GM23338 (cell line): ENCODE measurements at places on chromosomes 1 and 21. TPM values are rescaled to one million over a fixed set of nuclear protein-coding genes. Genes with fewer than 3 reads are reported as not detected.

Gene PSRC1
- polyA plus RNA-seq: 51.4 and 55.0 TPM in 2 replicates

Gene WNT9A
- polyA plus RNA-seq: 0.06 and 0.07 TPM in 2 replicates

DNA sequence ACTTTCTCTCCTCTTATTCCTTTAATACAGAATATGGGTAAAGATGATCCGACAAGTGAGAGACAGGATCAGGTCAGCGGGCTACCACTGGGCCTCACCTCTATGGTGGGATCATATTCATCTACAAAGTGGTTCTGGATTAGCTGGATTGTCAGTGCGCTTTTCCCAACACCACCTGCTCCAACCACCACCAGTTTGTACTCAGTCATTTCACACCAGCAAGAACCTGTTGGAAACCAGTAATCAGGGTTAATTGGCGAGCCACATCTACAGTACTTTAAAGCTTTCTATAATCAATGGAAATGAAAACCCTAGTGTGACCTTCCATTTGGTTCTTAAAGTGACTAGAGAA lies 643 bp downstream of the NRAS start:
- peaks cover 65% of the 10 kb centered on the region for H3K36me3 ChIP-seq
- no peaks in the 10 kb centered on the region for H3K27me3 ChIP-seq
- H3K4me3 ChIP-seq: peak overlapping the region; percentile 91

GRCh38 chr1:91455334-91455733 lies 45.3 kb upstream of the CDC7 start:
- no peaks in the 10 kb centered on the region for H3K4me1 ChIP-seq
- no peaks in the 10 kb centered on the region for H3K27me3 ChIP-seq
- no peak overlapping the region for H3K4me3 ChIP-seq
- no peak overlapping the region for H3K27ac ChIP-seq
- no peak for DNase-seq
- H3K36me3 ChIP-seq: no peaks in the 10 kb centered on the region

GRCh38 chr21:29209696-29210095 lies 79.3 kb downstream of the MAP3K7CL start:
- H3K4me3 ChIP-seq: no peak overlapping the region
- H3K4me1 ChIP-seq: no peaks in the 10 kb centered on the region
- no peaks in the 10 kb centered on the region for H3K36me3 ChIP-seq
- DNase-seq: no peak

GRCh38 chr1:81703756-81704463 lies 96.8 kb upstream of the ADGRL2 start:
- no peaks in the 10 kb centered on the region for H3K36me3 ChIP-seq
- no peak overlapping the region for H3K4me3 ChIP-seq
- DNase-seq: no peak
- no peaks in the 10 kb centered on the region for H3K27me3 ChIP-seq
- H3K4me1 ChIP-seq: peaks cover 33% of the 10 kb centered on the region

GRCh38 chr1:16367968-16368890 lies 1.2 kb downstream of the SZRD1 start:
- no peaks in the 10 kb centered on the region for H3K36me3 ChIP-seq
- H3K27me3 ChIP-seq: no peaks in the 10 kb centered on the region
- peak; percentile 84 for DNase-seq
- H3K4me3 ChIP-seq: peak overlapping the region; percentile 95
